Activated T-helper 1 cell treated with Interleukin-2 at 50 U/mL for 16 hours (primary cell): ENCODE measurements at places on chromosomes 7 and 10.

DNA sequence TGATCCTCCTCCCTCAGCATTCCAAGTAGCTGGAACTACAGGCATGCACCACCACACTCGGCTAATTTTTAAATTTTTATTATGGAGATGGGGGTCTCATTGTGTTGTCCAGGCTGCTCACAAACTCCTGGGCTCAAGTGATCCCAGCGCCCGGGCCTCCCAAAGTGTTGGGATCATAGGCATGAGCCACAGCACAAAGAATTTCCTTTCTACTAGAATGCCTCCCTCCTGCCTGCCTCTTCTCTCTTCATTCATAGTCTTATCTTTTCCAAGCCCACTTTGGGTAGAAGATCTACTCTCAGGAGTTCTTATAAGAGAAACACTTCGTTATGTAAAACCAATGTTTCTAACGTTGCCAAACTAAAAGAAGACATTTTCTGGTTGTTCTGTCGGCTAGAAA, 144.1 kb downstream of the LRRC4 start:
- DNase-seq, result no peak

GRCh38 chr10:4186849-4187540, 402.0 kb upstream of the KLF6 start:
- DNase-seq, result no peak

- DNase-seq, result no peak
Observed at GRCh38 chr10:15238555-15239335, 70.3 kb upstream of the NMT2 start.

- no peak for DNase-seq
Observed at GRCh38 chr10:121096617-121097431, 245.7 kb downstream of the WDR11 start.

- DNase-seq, result no peak
Observed at GRCh38 chr10:112497347-112497950, 50.4 kb downstream of the VTI1A start.

DNA sequence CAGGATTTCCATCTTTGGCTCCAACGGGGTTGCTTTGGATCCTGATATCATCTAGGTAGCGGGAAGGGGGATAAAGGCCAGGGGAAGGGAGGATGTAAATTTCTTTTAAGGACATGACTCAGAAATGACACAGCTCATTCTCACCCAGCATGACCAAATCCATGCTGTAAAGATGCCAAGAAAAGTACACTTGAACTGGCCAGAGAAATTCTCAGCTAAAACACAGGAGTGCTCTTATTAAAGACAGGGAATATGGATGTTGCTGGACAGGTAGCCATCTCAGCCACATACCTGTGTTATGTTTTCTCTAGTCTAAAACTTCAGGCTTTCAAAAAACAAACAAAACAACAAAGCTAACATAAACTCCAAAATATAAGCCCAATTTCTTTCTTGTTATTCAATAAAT, 68.3 kb downstream of the NAMPT start:
- no peak for DNase-seq

DNA sequence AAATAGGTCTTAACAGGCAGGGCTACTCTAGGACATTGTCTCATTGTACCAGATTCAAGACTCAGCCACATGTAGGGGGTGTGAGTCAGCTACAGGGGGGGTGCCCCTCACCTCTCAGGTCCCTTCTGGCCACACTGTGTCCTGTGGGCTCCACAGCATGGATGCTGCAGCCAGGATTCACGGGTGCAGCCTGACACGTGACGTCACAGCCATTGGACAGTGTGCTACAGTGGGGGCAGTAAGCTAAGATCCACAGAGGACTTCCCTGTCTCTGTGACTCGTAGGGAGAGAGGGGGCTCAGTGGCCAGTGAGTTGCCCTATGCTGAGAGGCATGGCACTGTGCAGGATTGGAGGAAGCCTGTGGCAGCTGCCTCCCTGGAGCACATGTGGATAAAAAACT, 77.9 kb downstream of the TMEM178B start:
- no peak for DNase-seq

GRCh38 chr7:134365341-134366054, 48.8 kb upstream of the SLC35B4 start:
- no peak for DNase-seq
